ENCODE measurements at places on chromosomes 2 and 18.
A peak's percentile ranks its signal among the peaks of the same experiment; 100 is the strongest.

DNA sequence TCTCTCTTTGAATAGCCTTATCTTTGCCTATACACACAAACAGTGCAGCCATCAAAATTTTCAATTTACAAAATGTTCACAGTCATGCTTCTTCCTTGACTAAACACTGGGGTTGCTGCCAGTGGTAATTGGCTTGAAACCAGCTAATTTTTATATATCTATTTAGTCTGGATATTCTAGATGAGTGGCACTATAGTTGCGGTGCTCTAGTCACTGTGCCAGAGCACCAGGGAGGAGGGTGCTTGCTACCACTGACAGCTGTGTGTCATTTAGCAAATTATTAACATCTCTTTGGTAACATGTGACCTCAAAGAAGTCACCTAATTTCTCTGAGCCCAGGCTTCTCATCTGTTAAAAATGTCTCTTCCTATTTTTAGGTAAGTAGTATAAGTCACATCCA lies 130.4 kb downstream of the MEIS1 start:
- DNase-seq, result peak; percentile 12

DNA sequence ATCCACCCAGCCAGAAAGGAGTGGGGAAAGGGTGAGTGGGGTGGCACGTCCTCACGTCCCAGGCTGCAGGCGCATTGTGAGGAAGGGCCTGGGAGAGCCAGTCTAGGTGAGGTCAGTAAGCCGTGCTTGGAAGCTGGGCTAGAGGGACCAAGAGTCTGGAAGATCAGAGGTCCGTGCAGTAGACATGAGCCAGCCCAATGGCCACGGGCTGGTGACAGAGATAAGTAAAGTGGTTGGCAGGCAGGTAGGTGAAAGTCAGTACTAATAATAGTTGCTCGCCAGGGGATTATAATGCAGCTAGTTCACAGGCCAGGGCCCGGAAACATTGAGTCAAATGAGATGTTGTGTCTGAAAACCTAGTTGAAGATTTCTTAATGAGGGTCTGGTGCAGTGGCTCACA lies 133.2 kb downstream of the GBX2 start:
- DNase-seq, result no peak

DNA sequence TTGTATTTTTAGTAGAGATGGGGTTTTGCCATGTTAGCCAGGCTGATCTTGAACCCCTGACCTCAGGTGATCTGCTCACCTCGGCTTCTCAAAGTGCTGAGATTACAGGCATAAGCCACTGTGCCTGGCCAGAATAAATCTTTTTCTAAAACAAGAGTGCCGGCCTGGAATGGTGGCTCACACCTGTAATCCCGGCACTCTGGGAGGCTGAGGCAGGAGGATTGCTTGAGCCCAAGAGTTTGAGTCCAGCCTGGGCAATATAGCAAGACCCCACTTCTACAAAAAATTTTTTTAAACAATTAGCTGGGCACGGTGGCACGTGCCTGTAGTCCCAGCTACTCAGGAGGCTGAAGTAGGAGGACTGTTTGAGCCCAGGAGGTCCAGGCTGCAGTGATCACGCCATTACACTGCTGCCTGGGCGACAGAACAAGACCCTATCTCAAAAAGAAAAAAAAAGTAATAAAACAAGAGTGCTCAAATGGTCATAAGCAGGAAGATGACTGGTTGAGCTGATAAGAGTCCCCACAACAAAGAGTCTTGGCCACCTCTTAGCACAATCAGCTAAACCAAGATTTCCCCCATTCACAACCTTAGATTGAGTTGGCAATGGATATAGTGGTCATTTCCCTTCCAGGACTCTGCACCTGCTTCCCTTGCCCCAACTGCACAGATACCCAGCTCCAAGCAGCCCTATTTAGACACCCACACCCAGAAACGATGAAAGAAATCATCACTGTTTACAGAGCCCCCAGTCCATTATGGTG lies 5.8 kb upstream of the UCN start:
- DNase-seq, result no peak

- no peak for DNase-seq
These were observed 570.7 kb downstream of the EPHA4 start for GRCh38 chr2:221001381-221001801.

- no peak for DNase-seq
These were observed 1.9 kb upstream of the NABP1 start for GRCh38 chr2:191675807-191676721.

DNA sequence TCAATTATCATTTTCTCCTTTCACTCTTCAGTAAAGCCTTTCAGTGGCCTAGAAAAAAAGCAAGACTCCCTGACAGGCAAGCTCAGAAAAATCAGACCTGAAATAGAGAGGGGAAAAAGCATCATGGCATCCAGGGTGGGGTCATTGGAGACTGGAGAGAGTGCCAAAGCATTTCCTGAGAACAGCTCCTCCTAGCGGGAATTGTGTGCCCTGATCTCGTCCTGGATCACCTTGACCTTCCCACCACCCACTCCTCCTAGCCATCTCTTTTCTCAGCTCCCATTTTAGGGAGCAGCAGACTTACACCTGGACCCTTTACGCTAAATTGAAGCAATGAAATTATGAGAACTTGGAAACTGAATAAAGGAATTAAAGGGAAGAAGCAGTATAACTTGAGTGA lies 176.6 kb downstream of the VWC2L start:
- no peak for DNase-seq

DNA sequence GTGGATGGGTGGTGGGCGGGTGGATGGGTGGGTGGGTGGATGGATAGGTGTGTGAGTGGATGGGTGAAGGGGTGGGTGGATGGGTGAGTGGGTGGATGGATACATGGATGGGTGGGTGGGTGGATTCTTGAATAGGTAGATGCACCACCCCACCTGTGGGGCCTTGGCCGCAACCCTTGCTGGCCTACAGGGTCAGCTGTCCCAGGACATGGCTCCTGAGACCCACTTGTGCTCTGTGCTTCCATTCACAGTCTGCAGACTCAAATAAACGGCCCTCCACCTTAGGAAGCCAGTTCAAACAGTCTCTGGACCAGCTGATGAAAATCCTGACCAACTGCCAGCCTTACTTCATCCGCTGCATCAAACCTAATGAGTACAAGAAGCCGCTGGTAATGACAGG lies 54.4 kb downstream of the MYO7B start:
- no peak for DNase-seq

GRCh38 chr18:49734836-49735235 lies 78.5 kb downstream of the ACAA2 start:
- no peak for DNase-seq

GRCh38 chr18:10100196-10100595 lies 186.4 kb downstream of the VAPA start:
- no peak for DNase-seq

- DNase-seq, result no peak
These were observed 42.3 kb downstream of the EN1 start for GRCh38 chr2:118805064-118805690.

DNA sequence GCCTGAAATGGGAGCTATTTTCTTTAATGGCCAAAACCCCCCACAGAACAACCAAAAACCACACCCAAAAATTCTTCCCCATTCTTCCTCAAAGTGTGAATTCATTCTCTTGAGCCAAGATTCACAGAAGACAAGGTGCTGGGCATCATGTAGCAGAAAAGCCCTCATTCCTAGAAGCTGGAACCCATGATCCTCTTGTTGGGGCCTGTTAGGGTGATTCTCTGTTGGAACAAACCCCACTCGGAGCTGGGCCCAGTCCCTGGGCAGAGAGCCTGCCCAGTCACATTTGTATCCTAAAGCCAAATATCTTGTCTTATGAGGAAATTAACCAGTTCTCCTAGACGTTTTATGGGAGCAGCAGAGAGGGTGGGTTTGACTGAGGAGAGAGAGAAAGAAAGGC lies 22.8 kb upstream of the VPS4B start:
- no peak for DNase-seq

DNA sequence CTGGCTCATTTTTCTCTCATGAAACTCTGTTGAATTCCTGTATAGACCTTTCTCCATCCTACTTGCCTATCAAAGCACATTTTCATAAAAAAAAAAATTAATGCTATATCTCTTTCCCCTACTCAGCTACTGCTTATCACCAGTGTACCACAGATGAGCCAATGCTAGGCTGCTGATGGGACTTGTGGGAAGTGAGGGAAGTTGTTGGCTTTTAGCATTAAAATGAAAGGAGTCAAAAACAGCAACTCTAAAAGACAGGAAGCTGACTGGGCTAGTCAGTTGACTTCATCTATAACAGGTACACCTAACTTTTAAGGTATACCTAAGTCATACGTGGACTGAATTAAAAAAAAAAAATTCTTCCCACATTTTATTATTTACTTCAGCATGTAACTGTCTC lies 102.1 kb downstream of the FAM117B start:
- DNase-seq, result no peak

- no peak for DNase-seq
These were observed 567.5 kb downstream of the SLC4A3 start for GRCh38 chr2:220194630-220195584.

DNA sequence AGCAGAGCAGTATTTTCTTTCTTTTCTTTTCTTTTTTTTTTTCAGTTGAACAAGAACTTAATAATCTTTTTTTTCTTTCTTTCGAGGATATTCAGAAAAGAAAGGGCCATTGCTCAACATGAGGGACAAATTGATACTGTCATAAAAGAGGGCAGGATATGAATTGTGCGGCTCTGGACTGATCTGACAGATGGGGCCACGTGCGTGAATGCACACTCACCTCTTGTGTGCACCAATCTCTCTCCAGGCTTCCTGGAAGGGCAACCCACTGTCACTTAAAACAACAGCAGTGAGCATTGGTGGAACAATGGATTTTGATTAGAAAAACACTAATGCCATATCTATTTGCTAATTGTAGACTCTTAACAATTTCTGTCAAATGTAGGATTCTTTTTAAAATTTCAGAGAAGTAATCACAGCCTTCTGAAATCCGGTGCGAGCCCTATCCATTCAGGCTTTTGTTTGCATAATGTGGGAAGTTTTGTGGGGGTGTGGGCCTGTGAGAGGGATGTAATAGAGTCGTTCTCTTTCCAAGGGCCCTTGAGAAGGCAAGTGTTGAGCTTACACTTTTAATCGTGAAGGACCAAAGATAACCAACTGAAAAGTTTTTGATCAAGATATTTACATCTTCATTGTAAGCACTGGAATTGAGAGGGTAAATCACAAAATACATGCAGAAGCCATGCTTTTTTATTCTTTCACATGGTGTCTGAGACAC lies 298.8 kb downstream of the SP3 start:
- no peak for DNase-seq

- no peak for DNase-seq
These were observed 87.5 kb downstream of the TRIB2 start for GRCh38 chr2:12804091-12804856.

DNA sequence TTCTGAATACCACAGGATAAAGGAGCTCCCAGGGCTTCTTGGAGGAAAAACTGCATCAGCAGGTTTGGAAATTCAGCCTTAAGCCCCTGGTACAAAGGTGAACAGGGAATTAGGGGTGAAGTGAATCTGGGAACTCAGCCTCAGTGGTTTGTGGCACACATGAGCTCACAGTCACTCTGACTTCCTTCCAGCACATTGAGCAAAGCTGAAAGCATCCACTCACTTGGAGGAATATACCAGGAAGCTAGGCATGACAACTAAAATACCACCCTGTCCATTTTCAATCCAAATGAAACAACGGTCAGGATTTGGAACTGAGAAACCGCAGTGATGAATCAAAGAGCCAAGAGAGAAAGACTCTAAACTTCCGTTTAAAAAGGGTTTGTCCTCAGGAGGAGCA lies 216.1 kb downstream of the ICOS start:
- DNase-seq, result no peak
